WTC11 (cell line): ENCODE measurements at places on chromosomes 7 and 10.

GRCh38 chr7:137715121-137715520 is 131.7 kb downstream of the DGKI start:
- no peak for DNase-seq

- no peak for DNase-seq
Observed at GRCh38 chr7:132469264-132469663, 107.0 kb downstream of the PLXNA4 start.

- DNase-seq, result no peak
Observed at GRCh38 chr10:17216217-17216900, 11.7 kb upstream of the VIM start.

- no peak for DNase-seq
Observed at GRCh38 chr7:125406111-125406510, 476.5 kb upstream of the POT1 start.

DNA sequence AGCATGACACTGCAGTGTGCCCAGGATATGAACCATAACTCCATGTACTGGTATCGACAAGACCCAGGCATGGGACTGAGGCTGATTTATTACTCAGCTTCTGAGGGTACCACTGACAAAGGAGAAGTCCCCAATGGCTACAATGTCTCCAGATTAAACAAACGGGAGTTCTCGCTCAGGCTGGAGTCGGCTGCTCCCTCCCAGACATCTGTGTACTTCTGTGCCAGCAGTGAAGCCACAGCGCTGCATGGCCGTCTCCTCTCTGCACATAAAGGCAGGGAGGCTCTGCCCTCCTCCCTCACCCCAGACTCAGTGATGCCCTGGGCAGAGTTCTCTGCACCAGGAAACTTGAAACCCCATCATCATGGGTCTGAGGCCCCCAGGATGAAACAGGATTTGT is 70.7 kb upstream of the PRSS58 start:
- DNase-seq, result no peak

DNA sequence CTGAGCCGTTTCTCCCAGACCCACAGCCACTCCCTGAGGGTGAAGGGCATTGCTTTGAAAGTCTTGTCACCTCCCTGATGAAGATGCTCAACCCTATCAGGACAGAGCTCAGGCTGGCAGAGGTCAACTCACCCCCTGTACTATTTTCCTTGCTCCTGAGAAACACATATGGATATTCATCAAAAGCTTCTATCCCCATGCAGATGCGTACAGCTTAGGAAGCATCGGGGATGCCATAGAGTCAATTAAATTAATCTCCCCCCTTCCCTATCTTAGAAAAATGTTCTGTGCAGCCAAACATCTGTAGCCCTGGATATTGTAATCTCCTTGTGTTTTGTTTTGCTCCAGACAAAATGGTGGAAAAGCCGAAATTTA is 67.2 kb downstream of the EMX2 start:
- DNase-seq, result no peak

GRCh38 chr7:33399528-33400213 is 270.3 kb downstream of the BBS9 start:
- no peak for DNase-seq

DNA sequence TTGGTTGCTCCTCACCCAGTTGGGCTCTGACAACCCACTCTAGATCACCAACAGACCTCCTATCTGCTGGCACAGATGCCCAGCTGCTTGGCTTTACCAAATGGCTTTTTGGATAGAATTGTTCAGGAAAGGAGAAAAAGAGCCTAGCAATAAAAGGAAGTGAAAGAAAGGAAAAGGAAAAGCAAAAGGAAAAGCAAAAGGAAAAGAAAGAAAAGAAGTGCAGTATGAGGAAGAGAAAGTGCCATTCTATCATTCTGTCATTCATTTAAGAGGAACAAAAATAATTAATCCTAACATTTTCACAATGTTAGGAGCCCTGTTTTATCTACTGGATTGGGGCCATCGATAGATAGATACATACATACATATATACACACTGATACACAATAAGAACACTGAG is 353.6 kb downstream of the THSD7A start:
- DNase-seq, result no peak

DNA sequence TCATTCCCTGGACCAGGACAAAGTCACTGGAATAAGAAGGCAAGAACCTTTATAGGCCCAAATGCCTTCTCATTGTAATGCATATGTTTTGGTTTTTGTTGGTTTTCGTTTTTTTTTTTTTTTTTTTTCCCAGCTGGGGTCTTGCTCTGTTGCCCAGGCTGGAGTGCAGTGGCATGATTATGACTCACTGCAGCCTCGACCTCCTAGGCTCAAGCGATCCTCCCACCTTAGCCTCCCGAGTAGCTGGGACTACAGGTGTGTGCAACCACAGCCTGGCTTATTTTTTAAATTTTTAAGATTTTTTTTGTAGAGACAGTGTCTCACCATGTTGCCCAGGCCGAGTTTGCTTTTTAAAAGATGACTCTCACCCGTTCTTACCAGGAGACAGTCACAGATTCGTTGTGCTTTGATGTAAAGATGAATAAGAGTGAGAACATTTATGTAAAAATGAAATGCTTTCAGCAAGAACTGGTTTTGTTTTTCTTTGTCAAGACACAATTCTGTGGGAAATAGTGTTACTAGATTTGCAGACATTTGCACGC is 7.6 kb downstream of the IQCE start:
- no peak for DNase-seq

DNA sequence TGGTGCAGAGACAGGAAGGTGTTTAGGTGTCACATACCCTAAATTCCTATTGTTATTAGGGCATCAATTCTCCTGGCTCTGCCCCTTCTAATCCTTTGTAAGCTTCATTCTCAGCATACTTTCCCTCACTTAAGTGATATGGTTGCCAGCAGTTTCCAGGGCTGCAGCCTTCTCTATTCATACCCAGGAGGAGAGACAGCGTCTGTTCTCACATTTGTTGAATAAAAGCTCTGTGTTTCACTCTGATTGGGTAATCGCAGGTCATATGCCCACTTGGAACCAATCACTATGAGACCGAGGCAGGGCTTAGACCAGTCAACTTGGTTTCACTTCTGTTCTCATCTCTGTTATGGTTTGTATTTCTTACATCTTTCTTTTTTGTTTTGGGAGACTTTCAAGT is 109.6 kb upstream of the MTPN start:
- peak; percentile 23 for DNase-seq

GRCh38 chr7:50295133-50295532 is 9.4 kb upstream of the IKZF1 start:
- DNase-seq, result no peak

- DNase-seq, result no peak
Observed at GRCh38 chr7:127380479-127380878, 12.0 kb downstream of the ZNF800 start.

- DNase-seq, result no peak
Observed at GRCh38 chr10:97738616-97739015, 1.7 kb downstream of the ZFYVE27 start.

DNA sequence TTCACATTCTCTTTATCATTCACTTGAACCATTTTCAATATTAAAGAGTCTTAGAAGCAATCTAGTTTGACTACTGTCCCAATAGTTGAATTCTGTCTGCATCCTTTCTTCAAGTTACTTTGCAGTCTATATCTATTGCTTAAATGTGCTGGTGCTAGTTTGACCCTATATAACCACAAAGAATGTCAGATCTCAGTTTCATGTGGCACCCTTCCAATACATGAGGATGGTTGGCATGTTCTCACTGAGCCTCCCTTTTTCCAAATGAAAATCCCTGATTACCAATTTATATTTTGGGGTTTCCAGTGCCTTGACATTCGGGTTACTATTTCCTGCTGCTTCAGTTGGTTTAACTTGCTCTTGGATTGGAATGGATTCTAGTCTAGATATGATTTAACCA is 292.7 kb downstream of the EXOC4 start:
- no peak for DNase-seq

DNA sequence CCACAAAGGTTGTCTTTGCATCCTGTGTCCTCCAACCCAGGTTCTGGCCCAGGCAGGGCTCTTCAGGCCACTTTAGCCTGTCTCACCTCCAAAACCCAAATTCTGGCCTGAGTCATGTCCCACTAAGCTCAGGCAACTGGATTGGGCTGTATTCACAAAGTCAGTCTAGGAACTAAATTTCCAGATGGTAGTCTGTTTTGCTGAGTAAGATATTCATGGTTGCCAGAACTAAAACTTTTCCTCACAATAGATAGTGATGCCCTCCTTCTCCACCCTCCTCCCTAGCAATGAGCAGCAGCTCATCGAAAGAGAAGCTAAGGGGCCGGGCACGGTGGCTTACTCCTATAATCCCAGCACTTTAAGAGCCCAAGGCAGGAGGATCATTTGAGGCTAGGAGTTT is 2.9 kb upstream of the ZNF713 start:
- DNase-seq, result no peak

DNA sequence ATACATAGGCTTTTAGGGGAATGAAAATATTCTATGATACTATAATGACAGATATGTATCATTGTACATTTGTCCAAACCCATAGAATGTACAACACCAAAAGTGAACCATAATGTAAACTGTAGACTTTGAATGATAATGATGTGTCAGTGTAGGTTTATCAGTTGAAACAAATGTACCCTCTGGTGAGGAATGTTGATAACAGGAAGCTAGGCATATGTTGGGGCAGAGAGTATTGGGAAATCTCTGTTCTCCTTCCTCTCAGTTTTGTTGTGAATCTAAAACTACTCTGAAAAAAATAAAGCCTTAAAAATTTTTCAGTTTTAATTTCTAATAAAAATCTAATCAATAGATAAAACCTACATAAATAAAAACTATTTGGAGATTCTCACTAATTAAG is 36.9 kb downstream of the C1GALT1 start:
- DNase-seq, result no peak

DNA sequence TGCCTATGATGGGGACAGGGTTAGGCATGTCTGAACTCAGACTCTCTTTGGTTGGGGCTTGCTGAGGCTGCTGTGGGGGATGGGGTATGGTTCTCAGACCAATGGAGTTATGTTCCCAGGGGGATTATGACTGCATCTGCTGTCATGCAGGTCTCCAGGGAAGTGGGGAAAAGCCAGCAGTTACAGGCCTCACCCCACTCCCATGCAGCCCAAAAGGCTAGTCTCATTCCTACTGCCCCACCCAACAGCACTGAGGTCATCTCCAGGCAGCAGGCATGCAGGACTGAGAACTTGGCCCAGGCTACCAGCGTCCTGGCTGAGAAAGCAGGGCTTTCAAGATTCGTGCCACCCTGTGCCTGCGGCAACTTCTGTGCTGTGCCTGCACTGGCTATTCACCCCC is 373.3 kb downstream of the HTR7 start:
- peak; percentile 16 for DNase-seq

GRCh38 chr7:155489862-155490696 is 32.1 kb downstream of the EN2 start:
- no peak for DNase-seq

GRCh38 chr7:7848892-7849291 is 119.7 kb upstream of the GLCCI1 start:
- no peak for DNase-seq

DNA sequence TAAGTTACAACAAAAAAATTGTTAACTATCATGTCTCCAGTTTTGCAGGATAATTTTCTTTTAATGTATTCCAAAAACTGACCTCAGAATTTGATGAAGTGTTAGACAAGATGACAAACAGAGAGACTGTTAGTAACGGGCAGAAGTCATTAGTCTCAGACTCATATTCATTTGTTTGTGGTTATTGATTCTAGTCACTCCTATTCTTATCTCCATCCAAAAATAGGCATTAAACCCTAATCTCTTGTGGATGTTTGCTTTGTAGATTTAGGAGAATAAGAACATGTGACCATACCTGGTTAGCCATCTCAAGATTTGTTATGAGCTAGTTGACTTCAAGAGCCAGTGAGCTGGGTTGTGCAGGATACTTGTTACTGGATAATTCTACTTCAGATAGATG is 261.1 kb downstream of the AUTS2 start:
- DNase-seq, result no peak
